T-helper 17 cell (primary cell): ENCODE measurements at places on chromosomes 11 and 22. TPM values are rescaled to one million over a fixed set of nuclear protein-coding genes. Genes with fewer than 3 reads are reported as not detected.
A peak's percentile ranks its signal among the peaks of the same experiment; 100 is the strongest.

GRCh38 chr11:109075976-109076375, 346.0 kb upstream of the C11orf87 start:
- H3K27me3 ChIP-seq, result peaks cover 6% of the 10 kb centered on the region
- no peak overlapping the region for H3K27ac ChIP-seq
- H3K4me1 ChIP-seq, result no peaks in the 10 kb centered on the region
- no peak overlapping the region for H3K4me3 ChIP-seq
- no peaks in the 10 kb centered on the region for H3K36me3 ChIP-seq

DNA sequence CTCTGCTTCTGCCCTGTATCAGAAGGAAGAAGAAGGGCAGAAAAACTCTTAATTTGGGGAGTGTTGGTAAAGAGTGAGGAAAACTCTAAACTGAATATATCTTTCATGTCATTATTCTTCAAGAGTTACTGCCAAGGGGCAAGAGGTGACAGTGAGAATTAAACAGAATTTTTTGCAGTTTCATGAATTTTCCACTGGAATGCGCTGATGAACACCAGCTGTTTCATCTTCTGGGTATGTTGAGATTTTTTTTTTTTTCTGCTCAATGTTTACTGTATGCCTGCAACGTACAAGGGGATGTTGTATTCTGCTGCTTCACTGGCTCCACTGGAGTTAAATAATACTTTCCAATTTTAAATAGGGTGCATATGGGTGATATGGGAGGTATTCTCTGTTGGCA, 117.8 kb downstream of the FAM76B start:
- peaks cover 8% of the 10 kb centered on the region for H3K36me3 ChIP-seq
- no peaks in the 10 kb centered on the region for H3K27me3 ChIP-seq
- H3K4me1 ChIP-seq, result peaks cover 8% of the 10 kb centered on the region
- no peak overlapping the region for H3K27ac ChIP-seq

DNA sequence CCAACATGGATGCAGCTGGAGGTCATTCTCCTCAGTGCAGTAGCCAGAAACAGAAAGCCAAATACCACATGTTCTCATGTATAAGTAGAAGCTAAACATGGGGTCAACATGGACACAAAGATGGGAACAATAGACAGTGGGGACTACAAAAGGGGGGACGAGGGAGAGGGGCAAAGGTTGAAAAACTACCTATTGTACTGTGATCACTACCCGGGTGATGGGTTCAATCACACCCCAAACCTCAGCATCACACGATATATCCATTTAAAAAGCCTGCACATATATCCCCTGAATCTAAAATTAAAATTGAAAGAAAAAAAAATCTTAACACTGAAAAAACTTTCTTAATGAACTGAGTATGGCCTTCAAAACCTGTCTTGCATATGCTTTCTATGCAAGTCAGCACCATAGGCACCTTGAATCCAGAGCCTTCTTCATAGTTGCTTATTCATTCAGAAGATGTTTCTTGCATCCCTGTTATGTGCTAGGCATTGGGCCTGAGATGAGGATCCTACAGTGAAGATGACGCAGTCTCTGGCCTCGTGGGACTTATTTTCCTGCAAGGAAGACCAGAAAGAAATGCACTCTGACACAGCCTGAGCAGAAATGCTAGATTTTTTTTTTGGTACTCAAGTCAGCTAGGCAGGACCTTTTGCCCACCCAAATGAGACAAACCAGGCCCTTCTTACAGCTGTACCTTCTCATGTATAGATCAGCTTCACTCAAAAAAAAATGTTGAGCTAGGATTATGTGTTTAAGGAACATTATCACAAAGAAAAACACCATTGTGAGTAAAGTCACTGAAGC, 21.0 kb downstream of the NNMT start:
- peaks cover 5% of the 10 kb centered on the region for H3K36me3 ChIP-seq
- peaks cover 18% of the 10 kb centered on the region for H3K4me1 ChIP-seq
- H3K4me3 ChIP-seq, result no peak overlapping the region
- H3K27me3 ChIP-seq, result peaks cover 54% of the 10 kb centered on the region
- DNase-seq, result no peak

- no peak overlapping the region for H3K4me3 ChIP-seq
- peaks cover 6% of the 10 kb centered on the region for H3K27me3 ChIP-seq
- peaks cover 5% of the 10 kb centered on the region for H3K4me1 ChIP-seq
- H3K27ac ChIP-seq, result no peak overlapping the region
- no peak for DNase-seq
Observed at GRCh38 chr11:130471731-130472433, 23.4 kb downstream of the ADAMTS15 start.

DNA sequence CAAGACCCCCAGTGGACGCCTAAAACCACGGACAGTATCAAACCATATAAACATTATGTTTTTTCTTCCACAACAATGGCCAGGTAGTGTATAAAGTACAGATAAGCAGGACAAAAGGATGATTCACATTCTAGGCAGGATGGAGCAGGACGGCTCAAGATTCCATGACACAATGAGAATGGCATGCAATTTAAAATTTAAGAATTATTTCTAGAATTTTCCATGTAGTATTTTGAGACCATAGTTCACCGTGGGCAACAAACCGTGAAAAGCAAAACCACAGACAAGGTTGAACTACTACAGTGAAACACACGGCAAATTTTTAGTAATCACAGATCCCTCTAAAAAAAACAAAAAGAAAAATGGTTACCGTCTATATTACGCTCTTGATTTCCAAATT, 7.5 kb downstream of the NARS2 start:
- no peak overlapping the region for H3K27ac ChIP-seq
- peaks cover 6% of the 10 kb centered on the region for H3K36me3 ChIP-seq
- H3K4me1 ChIP-seq, result peaks cover 10% of the 10 kb centered on the region
- no peak overlapping the region for H3K4me3 ChIP-seq
- no peak for DNase-seq

DNA sequence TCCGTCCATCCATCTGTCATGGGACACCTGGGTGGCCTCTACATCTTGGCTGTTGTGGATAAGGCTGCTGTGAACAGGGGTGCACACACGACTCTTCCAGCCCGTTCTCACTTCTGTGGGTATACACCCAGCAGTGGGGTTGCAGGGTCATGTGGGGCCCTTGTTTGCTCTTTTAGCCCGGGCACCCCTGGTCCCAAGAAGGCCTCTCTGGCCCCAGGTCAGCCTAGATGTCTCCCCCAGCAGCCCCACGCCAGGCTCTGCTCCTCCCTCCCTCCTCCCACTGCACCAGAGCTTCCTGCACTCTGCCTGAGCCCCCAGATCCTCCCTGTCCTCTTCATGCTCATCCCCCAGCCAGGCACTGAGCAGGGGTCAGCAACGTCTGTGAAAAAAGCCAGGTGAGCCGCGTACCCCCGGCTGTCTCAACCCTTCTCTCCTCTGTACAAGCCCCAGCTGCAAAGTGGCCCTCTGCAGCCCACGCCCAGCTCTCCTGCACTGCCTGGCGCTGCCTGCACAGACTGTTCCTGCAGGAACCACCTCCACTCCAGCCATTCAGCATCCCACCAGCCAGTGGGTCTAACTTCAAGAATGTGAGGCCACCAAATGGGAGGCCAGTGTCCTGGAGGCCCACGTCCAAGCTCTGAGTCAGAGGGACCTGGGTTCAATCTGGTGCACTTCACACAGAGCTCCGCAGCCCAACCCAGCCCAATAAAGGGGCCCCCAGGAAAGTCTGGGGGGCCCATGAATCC, 1508.9 kb downstream of the BRD1 start:
- H3K36me3 ChIP-seq, result no peaks in the 10 kb centered on the region
- H3K27me3 ChIP-seq, result peaks cover 24% of the 10 kb centered on the region
- DNase-seq, result peak; percentile 1
- no peak overlapping the region for H3K4me3 ChIP-seq
- no peak overlapping the region for H3K27ac ChIP-seq
- no peaks in the 10 kb centered on the region for H3K4me1 ChIP-seq

DNA sequence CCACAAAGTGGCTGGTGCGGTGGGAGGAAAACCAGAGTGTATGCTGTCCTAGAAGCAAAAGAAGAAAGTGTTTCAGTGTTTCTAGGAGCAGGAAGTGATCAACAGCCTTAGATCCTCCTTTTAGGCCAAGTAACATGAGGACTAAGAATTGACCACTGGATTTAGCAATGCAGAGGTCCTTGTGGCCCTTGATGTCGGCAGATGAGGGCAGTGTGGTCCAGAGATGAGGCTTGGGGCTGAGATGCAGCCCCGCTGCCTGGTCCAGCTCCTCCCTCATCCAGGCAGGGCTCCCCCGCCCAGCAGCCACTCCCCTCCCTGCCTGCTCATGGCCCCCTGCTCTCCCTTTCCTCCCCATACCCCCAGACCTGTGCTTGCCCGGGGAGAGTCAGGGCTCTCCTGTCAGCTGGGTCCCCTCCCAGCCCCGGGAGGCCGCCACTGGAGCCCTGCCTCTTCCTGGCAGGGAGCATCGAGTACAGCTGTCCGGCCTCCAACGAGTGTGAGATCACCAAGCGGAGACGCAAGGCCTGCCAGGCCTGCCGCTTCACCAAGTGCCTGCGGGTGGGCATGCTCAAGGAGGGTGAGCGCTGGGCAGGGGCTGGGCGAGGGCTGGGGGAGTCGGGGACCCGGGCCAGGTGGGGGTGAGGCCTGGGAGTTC, 3.7 kb downstream of the TRMT112 start:
- H3K27ac ChIP-seq, result peak overlapping the region; percentile 81
- no peak for DNase-seq
- no peaks in the 10 kb centered on the region for H3K36me3 ChIP-seq
- no peak overlapping the region for H3K4me3 ChIP-seq
- peaks cover 24% of the 10 kb centered on the region for H3K4me1 ChIP-seq

DNA sequence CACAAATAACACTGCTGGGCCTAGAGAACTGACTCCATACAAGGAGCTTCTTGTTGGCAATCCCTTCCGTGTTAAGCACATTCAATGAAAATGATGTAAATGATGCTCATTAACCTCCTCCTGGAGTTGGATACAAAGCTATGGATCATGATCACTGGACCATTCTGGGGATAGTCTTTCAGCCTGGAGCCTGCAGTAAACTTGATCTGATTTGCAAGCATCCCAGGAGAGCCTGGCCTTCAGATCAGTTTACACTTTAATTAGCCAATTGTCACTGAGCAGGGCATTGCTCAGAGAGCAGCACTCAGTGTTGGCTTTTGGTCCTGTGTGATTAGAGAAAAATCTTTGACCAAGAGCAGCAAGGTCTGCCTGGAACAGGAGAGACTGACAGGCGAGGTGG, 45.6 kb downstream of the ARFGAP3 start:
- H3K4me3 ChIP-seq, result no peak overlapping the region
- DNase-seq, result no peak
- no peaks in the 10 kb centered on the region for H3K27me3 ChIP-seq
- peaks cover 2% of the 10 kb centered on the region for H3K4me1 ChIP-seq
- peak overlapping the region; percentile 59 for H3K27ac ChIP-seq
- peaks cover 15% of the 10 kb centered on the region for H3K36me3 ChIP-seq

- peaks cover 10% of the 10 kb centered on the region for H3K27me3 ChIP-seq
- no peak for DNase-seq
- H3K36me3 ChIP-seq, result peaks cover 4% of the 10 kb centered on the region
- no peak overlapping the region for H3K4me3 ChIP-seq
Observed at GRCh38 chr11:62001450-62002191, 34.2 kb upstream of the FTH1 start.

GRCh38 chr11:86692746-86693145, 20.3 kb upstream of the ME3 start:
- no peak for DNase-seq
- no peak overlapping the region for H3K27ac ChIP-seq
- no peaks in the 10 kb centered on the region for H3K4me1 ChIP-seq
- no peak overlapping the region for H3K4me3 ChIP-seq
- no peaks in the 10 kb centered on the region for H3K36me3 ChIP-seq

DNA sequence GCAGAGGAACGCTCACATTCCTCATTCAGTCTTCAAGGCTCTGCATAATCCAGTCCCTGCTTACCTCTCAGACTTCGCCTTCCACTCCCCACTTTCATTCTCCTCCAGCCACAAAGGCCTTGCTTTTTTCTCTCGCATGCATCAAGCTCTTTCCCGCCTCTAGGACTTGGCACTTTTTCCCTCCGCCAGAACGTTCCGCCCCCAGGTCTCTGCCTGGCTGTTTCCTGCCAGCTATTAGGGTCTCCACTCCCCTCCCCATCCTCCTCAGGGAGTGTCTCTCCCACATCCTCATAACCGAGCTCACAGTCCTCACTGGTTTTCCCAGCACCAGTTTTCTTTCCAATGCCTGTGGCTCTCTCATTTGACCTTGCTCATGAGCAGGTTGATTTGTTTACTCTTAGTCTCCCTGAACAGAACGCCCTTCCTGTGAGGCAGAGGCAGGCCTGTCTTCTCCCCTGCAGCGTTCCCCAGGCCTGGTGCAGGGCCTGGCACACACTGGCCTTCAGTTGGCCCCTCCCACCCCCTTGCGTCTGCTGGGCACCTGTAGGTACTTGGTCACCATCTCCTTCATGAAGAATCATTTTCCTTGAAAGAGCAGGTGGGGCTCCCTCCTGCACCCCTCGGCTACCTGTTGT, 75.2 kb downstream of the RTL6 start:
- no peak for DNase-seq
- H3K27ac ChIP-seq, result no peak overlapping the region
- H3K27me3 ChIP-seq, result peaks cover 25% of the 10 kb centered on the region
- H3K36me3 ChIP-seq, result no peaks in the 10 kb centered on the region

GRCh38 chr22:28773461-28773867, 969 bp downstream of the CCDC117 start:
- peaks cover 17% of the 10 kb centered on the region for H3K4me1 ChIP-seq
- H3K4me3 ChIP-seq, result peak overlapping the region; percentile 98
- H3K27ac ChIP-seq, result peak overlapping the region; percentile 93
- H3K36me3 ChIP-seq, result peaks cover 8% of the 10 kb centered on the region
- DNase-seq, result no peak
- H3K27me3 ChIP-seq, result no peaks in the 10 kb centered on the region

GRCh38 chr22:43823353-43823908, 11.3 kb upstream of the EFCAB6 start:
- no peak overlapping the region for H3K4me3 ChIP-seq
- H3K27me3 ChIP-seq, result peaks cover 86% of the 10 kb centered on the region
- H3K27ac ChIP-seq, result no peak overlapping the region
- DNase-seq, result no peak
- H3K36me3 ChIP-seq, result peaks cover 2% of the 10 kb centered on the region
- H3K4me1 ChIP-seq, result peaks cover 6% of the 10 kb centered on the region

- no peak overlapping the region for H3K4me3 ChIP-seq
- no peak overlapping the region for H3K27ac ChIP-seq
- H3K27me3 ChIP-seq, result peaks cover 16% of the 10 kb centered on the region
- no peaks in the 10 kb centered on the region for H3K36me3 ChIP-seq
- no peak for DNase-seq
Observed at GRCh38 chr22:37371491-37371890, 55.8 kb downstream of the ELFN2 start.

- no peak for DNase-seq
- no peaks in the 10 kb centered on the region for H3K36me3 ChIP-seq
- H3K27me3 ChIP-seq, result peaks cover 10% of the 10 kb centered on the region
- no peak overlapping the region for H3K27ac ChIP-seq
- no peaks in the 10 kb centered on the region for H3K4me1 ChIP-seq
Observed at GRCh38 chr11:6127881-6128280, 20.4 kb downstream of the OR56B4 start.

GRCh38 chr11:56271092-56271491, 2.9 kb upstream of the OR5T1 start:
- no peaks in the 10 kb centered on the region for H3K4me1 ChIP-seq
- no peaks in the 10 kb centered on the region for H3K27me3 ChIP-seq
- H3K27ac ChIP-seq, result no peak overlapping the region
- no peaks in the 10 kb centered on the region for H3K36me3 ChIP-seq
- no peak for DNase-seq

HEPN1 gene
- not detected for total RNA-seq

OR52E8 gene
- total RNA-seq, result not detected

SMTNL1 gene
- not detected for total RNA-seq

VPREB1 gene
- not detected for total RNA-seq

CALCA gene
- not detected for total RNA-seq

ASPHD2 gene
- 1.6 TPM for total RNA-seq

SLC17A6 gene
- not detected for total RNA-seq
